Frontal cortex (tissue), 4 donors: ENCODE measurements at places on chromosomes 7 and 10. TPM values are rescaled to one million over a fixed set of nuclear protein-coding genes. Genes with fewer than 3 reads are reported as not detected.

The ASZ1 gene
- not detected for total RNA-seq

The ABCB1 gene
- 6.5 TPM for total RNA-seq

The RBP3 gene
- total RNA-seq, result not detected

The PPP3CB gene
- 111 TPM for total RNA-seq

The VPS50 gene
- 119 TPM for total RNA-seq

The CABCOCO1 gene
- 4.9 TPM for total RNA-seq

The CAV2 gene
- total RNA-seq, result 25.7 TPM

The TMEM236 gene
- under 0.01 TPM for total RNA-seq

The METTL27 gene
- 0.41 TPM for total RNA-seq

The HYAL4 gene
- not detected for total RNA-seq

The PTPRZ1 gene
- 138 TPM for total RNA-seq

The AKR1C4 gene
- not detected for total RNA-seq

The SEMA3C gene
- total RNA-seq, result 307 TPM

The TMEM273 gene
- 2.4 TPM for total RNA-seq

The CPEB3 gene
- total RNA-seq, result 21.2 TPM

The BTBD16 gene
- not detected for total RNA-seq

The SHOC2 gene
- total RNA-seq, result 188 TPM

The URGCP gene
- 42.8 TPM for total RNA-seq

The OR2A12 gene
- not detected for total RNA-seq

The LRRC17 gene
- 15.5 TPM for total RNA-seq

The PRRT4 gene
- 3.3 TPM for total RNA-seq

The CALCR gene
- under 0.01 TPM for total RNA-seq

The NYAP1 gene
- total RNA-seq, result 55.0 TPM

The CTTNBP2 gene
- 34.2 TPM for total RNA-seq

The HOXA3 gene
- total RNA-seq, result not detected

The IL6 gene
- total RNA-seq, result not detected

The MMD2 gene
- 2.4 TPM for total RNA-seq

The ZNF777 gene
- 4.5 TPM for total RNA-seq

The TFEC gene
- total RNA-seq, result 0.82 TPM

The ATRNL1 gene
- 909 TPM for total RNA-seq

The RELN gene
- total RNA-seq, result 57.5 TPM

The CCL24 gene
- not detected for total RNA-seq

The TAS2R5 gene
- 0.82 TPM for total RNA-seq
